ENCODE measurements at places on chromosomes 2 and 18. TPM values are rescaled to one million over a fixed set of nuclear protein-coding genes. Genes with fewer than 3 reads are reported as not detected.

The SATB2 gene
- 1.1 TPM for total RNA-seq

GRCh38 chr2:31383471-31384153 lies 30.9 kb downstream of the XDH start:
- H3K4me1 ChIP-seq = no peaks in the 10 kb centered on the region
- no peak overlapping the region for H3K4me3 ChIP-seq
- H3K36me3 ChIP-seq = no peaks in the 10 kb centered on the region
- H3K27me3 ChIP-seq = peaks cover 3% of the 10 kb centered on the region
- no peak overlapping the region for H3K27ac ChIP-seq
- DNase-seq = no peak

DNA sequence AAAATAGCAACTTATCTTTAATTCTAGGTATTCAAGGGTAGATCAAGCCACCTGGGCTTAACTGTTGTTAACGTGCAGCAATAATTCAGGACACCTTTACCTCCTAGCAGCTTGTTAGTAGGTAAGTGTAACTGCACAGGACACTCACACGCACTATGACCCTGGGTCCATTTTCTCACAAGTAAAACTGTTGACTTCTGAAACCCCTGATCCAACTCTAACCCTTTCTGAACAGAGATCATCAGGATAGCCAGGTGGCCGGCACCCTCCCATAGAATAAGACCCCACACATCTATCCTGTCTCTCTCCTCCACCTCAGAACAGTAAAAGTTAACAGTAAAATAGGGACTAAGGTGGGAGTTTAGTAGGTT lies 610 bp downstream of the SPC25 start:
- peaks cover 13% of the 10 kb centered on the region for H3K4me1 ChIP-seq
- no peak for DNase-seq
- H3K27ac ChIP-seq = no peak overlapping the region

- no peak overlapping the region for H3K4me3 ChIP-seq
- H3K27me3 ChIP-seq = no peaks in the 10 kb centered on the region
- peak overlapping the region; percentile 40 for H3K27ac ChIP-seq
- H3K36me3 ChIP-seq = peaks cover 75% of the 10 kb centered on the region
- H3K4me1 ChIP-seq = peaks cover 83% of the 10 kb centered on the region
Measured at GRCh38 chr2:96864343-96865091, 5.4 kb downstream of the SEMA4C start.

DNA sequence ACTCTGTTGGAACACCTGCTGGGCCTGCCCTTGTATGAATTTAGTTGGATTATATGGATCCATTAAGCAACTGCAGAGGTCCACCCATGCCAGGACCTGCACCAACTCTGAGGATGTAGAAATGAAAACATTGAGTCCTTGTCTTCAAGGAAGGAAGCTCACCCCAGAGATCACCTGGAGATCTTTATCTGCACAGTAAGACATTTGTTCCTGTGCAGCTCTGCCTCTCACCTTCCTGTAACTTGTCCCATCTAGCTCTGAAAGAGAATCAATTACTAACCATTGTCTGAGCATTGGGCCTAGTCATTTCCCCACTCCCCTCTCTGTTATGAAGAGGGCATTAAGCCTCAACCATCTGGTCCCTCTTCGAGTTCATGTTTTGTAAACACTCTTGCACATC lies 105.2 kb upstream of the YWHAQ start:
- no peak overlapping the region for H3K4me3 ChIP-seq
- H3K36me3 ChIP-seq = no peaks in the 10 kb centered on the region
- peaks cover 28% of the 10 kb centered on the region for H3K4me1 ChIP-seq
- H3K27me3 ChIP-seq = no peaks in the 10 kb centered on the region
- DNase-seq = no peak

The CCDC74A gene
- 1.1 TPM for total RNA-seq

GRCh38 chr2:105574796-105575344 lies 169.8 kb upstream of the NCK2 start:
- H3K36me3 ChIP-seq = no peaks in the 10 kb centered on the region
- no peak overlapping the region for H3K4me3 ChIP-seq
- H3K4me1 ChIP-seq = peaks cover 18% of the 10 kb centered on the region
- no peak for DNase-seq
